Activated CD8-positive, alpha-beta T cell treated with anti-CD3 and anti-CD28 coated beads, Interleukin-2, amount 10 ng/mL, durations not matched to agents 7 days and 5 days (primary cell): ENCODE measurements at places on chromosomes 7 and 10. TPM values are rescaled to one million over a fixed set of nuclear protein-coding genes. Genes with fewer than 3 reads are reported as not detected.

BAMBI gene
- not detected for total RNA-seq

MYH16 gene
- not detected for total RNA-seq

DNA sequence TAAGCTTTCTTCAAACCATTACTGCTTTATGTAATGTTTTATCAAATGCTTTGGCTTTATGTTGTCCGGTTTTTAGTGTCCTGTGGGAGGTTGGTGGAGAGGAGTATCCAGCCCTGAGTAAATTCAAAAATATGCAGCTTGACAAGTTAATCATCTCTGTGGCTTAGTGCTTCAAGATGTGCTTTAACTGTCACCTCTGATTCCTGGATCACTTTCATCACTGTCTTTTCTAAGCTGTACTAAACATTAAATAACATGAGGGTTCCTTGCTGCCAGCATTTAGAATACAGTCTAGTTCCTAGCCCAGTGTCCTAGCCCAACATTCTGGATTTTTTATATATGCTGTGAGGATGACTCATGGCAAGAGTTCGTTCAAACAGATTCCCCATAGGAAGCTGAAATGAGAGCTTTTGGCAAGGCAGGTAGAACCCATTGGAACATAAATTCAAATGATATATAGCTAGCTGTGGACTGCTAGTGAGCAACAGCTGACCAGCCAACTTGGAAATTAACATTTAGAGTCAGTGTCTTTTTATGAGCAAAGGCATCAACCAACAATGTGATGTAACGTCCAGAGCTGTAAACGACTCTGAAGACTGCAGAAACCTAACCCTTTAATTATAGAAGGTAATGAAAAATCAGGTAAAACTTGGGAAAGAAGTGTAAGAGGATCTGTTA is 80.6 kb upstream of the OIT3 start:
- DNase-seq = no peak

DNA sequence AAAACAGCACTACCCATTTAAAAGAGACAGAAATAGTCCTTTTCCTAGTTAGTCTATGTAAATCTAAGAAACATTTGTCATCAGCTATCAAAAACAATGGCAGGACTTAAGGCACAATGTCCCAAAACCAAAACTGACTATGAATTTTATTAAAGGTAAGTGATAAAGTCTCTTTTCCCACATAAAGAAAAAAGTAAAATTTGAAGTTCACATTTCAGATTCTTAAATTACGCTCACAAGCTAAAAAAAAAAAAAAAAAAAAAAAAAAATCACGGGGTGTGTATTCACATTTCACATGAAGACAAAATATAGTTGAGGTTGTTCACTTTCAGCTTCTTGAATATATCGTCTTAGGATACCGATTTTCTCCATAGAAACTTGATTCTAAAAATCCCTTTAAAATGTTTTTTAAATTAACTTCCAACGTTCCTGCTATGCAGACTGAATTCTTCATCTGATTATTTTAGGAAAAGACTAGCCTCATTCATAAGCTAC is 1.6 kb downstream of the P4HA1 start:
- DNase-seq = no peak

DNA sequence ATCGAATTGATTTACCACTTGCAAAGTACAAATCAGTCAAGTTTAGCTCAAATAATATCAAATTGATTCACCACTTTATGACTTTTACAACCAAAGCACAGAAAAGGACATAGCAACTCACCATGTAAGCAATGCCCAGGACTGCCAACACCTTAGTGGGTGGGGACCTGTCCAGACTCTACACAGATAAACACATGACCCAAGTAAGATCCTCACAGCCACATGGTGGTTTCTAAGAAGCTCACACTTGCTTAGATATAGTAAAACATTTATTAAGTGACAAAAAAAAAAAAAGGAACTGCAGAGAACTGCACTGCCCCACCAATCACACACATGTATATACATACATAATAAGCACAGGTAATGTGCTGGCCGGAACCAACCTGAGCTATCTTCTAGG is 116.2 kb downstream of the SLC25A13 start:
- no peak for DNase-seq

GRCh38 chr7:152968514-152968913 is 209.0 kb downstream of the ACTR3B start:
- DNase-seq = no peak
